ENCODE measurements at places on chromosomes 2 and 18.

GRCh38 chr2:43360137-43360536, 133.7 kb upstream of the ZFP36L2 start:
- DNase-seq, result no peak

DNA sequence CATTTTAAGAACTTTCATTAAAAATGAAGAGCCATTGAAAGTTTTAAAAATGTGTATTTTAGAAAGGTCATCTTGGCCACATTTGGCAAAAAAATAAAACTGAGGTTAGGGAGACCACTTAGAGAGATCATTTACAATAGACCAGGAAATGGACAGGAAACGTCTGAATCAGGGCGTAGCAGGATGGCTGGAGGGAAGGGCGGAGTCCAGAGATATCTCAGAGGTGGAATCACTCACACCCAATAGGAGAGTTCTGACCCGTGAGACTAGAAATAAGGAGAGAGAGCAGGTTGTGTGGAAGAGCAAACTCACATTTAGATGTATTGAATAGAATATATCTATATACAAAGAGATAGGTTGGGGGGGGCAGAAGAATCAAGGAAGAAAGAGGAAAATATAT, 373.4 kb downstream of the METTL4 start:
- no peak for DNase-seq

DNA sequence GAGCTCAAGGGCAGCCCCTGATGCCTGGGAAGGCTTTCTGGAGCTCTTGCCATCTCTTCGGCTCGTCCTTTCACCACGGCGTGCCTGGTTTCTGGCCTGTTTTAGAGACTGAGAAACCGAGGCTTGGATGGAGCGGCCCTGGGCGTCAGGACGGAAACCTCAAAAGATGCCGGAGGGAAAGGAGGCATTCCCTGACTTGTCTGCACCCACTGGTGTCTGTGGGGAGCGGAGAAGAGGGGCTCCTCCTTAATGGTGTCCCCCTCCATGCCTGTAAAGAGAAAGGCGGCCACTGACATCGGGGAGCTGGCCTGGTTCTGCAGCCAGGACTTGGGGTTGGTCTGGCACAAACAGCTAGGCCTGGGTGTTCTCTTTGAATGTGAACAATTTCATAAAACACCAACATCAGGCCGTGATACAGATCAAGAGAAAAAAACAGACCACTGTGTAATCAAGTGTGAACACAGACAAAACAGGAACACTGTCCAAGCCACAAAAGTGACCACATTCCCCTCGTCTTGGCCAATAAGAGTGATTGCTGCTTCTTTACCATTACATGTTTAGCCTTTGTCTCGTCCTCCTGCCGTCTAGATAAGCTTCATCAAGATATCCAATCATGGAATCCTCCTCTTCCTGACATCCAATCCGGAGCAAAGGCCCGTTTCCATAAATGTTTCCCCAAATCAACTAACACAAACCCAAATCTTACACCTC, 633 bp upstream of the ILKAP start:
- no peak for DNase-seq

DNA sequence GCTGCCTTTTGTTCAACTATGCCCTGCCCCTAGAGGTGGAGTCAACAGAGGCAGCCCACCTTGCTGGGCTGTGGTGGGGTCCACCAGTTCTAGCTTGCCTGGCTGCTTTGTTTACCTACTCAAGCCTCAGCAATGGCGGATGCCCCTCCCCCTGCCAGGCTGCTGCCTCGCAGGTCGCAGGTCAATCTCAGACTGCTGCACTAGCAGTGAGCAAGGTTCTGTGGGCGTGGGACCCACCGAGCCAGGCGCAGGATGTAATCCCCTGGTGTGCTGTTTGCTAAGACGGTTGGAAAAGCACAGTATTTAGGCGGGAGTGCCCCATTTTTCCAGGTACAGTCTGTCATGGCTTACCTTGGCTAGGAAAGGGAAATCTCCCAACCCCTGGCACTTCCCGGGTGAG, 133.0 kb upstream of the VWC2L start:
- no peak for DNase-seq

DNA sequence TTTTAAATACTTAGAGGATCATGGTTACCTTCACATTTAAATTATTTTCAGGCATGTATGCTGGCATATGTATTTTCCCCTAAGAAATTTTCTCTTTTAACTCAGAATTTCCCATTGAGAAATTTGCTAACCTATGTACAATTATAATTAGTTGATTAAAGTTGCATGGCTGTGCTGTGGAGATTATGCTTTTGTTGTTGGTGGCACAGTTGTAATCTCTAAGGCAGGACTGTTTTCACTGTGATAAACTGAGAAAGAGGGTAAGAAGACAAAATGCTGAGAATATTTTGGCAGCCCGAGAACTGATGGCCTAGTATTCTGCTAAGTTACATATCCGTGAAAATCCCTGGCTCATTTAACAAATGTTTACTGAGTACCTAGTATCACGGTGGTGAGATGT, 1.4 kb downstream of the VRK2 start:
- no peak for DNase-seq

- no peak for DNase-seq
These were observed 86.0 kb downstream of the CAPN13 start for GRCh38 chr2:30721241-30721640.

Data from AG08395 (cell line).